ENCODE measurements at places on chromosomes 16 and 17. TPM values are rescaled to one million over a fixed set of nuclear protein-coding genes. Genes with fewer than 3 reads are reported as not detected.

Gene GP1BA
- total RNA-seq: not detected

DNA sequence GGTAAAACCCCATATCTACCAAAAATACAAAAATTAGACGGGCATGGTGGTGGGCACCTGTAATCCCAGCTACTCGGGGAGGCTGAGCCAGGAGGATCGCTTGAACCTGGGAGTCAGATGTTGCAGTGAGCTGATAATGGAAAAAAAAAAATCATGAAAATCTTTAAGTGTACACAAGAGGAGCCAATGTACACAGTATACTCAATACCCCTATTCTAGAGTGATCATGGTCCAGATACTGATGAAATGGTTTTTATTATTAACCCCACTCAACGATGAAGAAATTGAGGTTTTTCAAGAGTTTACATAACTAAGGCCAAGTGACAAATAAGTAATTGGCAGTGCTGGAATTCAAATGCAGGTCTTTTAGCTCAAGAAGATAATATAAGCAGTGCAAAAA, 11.5 kb downstream of the HSD17B2 start:
- DNase-seq: no peak

GRCh38 chr16:5175266-5175665, 77.7 kb upstream of the EEF2KMT start:
- DNase-seq: no peak

DNA sequence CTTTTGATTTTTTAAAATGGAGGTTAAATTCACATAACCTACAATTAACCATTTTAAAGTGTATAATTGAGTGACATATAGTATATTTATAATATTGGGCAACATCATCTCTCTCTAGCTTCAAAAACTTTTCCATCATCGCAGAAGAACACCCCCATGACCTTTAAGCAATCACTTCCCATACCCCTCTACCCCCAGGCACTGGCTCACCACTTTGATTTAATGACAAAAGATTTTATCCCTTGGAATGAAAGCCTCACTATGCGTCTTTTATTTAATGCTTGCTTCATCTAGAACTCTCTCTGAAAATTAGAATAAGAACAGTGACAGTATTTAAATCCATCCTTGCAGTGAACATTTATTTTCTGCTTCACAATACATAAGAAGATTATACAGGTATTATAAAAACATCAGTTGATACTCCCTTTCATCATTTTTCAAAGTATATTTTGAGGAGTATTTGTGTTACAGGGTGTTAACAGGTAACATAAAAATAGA, 3.2 kb upstream of the KRTAP1-3 start:
- DNase-seq: no peak

- DNase-seq: no peak
Measured at GRCh38 chr16:28837672-28838557, 8.2 kb downstream of the TUFM start.

- DNase-seq: no peak
Measured at GRCh38 chr17:4742133-4742532, 2.4 kb upstream of the CXCL16 start.

DNA sequence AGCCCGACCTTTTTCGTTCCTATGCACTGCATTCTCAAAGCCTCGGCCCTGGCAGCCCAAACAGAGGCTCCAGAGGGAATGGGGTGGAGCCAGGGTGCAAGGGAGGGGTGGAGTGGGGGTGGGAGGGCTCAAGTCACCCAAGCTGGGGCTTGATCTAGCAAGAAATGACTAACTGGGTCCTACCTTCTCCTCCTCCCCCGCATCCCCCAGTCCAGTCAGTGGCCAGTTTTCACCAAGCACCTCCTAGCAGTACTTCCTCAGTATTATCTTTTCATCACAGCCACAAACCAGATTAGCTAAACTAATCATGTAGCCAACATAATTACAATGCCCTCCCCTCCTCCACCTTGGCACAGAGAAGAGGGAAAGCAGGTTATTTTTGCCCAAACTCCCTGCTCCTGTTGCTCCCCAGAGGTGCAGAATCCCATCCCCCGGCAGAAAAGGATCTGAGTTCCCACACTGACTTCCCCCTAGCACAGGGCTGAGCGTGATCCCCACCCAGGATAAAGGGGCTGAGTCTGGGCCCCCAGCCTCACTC, 2.2 kb downstream of the JUP start:
- DNase-seq: no peak

Gene MARCHF10
- total RNA-seq: not detected

All from lower leg skin (tissue), 4 donors.